ENCODE measurements at places on chromosomes 3 and 15.

GRCh38 chr3:63972987-63973386 lies 50.3 kb downstream of the PSMD6 start:
- no peak for DNase-seq

DNA sequence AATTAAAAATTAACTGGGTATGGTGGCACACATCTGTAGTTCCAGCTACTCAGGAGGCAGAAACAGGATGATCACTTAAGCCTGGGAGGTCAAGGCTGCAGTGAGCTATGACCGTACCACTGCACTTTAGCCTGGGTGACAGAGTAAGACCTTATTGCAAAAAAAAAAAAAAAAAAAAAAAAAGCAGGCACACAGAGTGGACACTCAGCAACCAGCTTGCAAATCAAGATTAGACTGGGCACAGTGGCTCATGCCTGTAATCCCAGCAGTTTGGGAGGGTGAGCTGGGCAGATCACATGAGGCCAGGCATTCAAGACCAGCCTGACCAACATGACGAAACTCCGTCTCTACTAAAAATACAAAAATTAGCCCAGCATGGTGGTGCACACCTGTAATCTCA lies 5.4 kb downstream of the CLN6 start:
- no peak for DNase-seq

GRCh38 chr3:112799946-112800345 lies 46.7 kb downstream of the CD200R1L start:
- DNase-seq, result no peak

DNA sequence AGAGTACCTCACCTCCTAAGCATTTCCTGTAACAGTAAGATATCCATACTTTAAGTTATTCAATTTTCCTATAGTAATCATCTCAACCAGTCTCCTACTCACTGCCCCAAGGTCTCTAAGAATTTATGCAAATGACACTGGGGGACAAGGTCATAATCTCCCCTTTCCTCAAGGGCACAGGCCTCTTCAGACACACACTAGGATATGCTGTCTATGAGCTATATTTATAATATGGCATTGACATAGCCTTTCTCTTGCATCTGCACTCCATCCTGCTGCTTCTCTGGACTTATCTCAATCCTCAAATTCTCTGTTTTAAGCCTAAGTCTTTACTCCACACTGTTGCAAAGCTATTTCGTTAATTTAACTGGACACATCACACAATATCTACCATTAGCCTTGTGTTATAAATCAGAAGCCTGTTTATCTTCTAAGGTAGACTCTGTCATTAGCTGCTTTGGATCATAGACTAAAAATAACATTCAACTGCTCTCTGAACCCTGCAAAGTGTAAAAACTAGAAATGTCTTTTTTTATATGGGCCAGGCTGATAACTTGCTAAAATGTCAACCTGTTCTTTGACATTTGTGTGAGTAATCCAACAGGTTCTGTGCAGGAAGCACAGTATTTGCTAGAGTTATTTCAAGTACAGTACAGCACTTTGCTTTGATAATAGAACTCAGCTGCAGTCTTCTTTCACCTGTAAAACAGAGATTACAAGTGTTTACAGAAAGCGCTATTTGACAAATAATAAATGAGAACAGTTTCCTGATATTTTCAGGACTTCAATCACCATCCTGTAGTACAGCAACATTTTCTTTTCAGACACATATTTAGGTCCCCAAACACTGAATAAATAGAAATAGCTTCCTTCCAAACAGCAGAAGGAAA lies 17.8 kb upstream of the SEC62 start:
- no peak for DNase-seq

DNA sequence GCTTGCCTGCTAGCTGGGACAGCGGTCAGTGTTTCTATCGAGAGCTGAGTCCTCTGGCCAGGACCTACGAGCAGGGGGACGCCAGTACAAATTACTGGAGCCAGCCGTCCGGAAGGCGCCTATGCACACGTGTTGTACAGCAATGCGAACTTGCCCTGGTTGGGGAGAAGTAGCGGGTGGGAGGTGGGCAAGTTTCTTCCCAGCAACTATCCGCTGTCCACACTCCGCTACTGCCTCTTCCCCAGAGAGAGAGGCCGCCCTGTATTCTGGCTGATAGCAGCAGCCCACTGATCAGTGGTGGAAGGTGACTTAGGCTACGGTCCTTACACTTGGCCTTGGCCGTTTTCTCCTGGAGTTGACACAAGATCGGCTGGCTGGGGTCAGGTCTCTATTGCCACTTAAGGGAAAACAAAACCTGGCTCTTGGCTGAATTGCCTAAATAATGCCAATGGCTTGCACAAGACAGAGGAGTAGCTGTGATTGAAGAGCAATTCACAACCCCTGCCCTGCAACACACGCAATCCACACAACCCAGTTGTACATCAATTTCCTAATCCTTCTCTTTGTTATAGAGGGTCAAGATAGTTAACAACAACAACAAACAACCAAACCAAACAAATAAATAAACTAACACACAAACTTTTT lies 12.8 kb upstream of the SHC4 start:
- DNase-seq, result no peak

GRCh38 chr3:54783611-54784010 lies 144.2 kb downstream of the LRTM1 start:
- no peak for DNase-seq

GRCh38 chr3:4323246-4324027 lies 20.3 kb downstream of the SETMAR start:
- DNase-seq, result no peak

GRCh38 chr3:14836049-14836468 lies 17.3 kb downstream of the FGD5 start:
- no peak for DNase-seq

- no peak for DNase-seq
Measured at GRCh38 chr15:96849271-96849900, 518.9 kb downstream of the NR2F2 start.

- DNase-seq, result no peak
Measured at GRCh38 chr15:41230345-41230649, 260 bp downstream of the EXD1 start.

- DNase-seq, result no peak
Measured at GRCh38 chr3:78148986-78149717, 1109.3 kb downstream of the ROBO2 start.

DNA sequence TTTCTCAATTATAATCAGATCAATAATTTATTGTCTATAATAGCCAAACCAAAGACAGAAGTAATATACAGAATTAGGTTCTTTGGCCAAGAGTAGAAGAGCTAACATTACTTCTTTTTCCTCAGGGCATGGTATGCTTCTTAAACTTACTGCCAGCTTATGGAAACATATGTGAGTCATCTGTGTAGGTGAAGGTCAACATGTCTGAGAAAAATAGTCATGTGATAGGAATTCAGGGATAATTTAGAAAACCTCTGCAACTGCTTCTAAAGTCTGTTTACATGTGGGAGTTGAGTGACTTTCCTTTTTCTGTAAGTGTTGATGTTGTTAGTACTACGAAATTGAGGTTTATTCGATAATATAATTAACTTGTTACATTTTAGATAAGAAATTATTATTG lies 19.2 kb upstream of the MAP6D1 start:
- DNase-seq, result no peak

DNA sequence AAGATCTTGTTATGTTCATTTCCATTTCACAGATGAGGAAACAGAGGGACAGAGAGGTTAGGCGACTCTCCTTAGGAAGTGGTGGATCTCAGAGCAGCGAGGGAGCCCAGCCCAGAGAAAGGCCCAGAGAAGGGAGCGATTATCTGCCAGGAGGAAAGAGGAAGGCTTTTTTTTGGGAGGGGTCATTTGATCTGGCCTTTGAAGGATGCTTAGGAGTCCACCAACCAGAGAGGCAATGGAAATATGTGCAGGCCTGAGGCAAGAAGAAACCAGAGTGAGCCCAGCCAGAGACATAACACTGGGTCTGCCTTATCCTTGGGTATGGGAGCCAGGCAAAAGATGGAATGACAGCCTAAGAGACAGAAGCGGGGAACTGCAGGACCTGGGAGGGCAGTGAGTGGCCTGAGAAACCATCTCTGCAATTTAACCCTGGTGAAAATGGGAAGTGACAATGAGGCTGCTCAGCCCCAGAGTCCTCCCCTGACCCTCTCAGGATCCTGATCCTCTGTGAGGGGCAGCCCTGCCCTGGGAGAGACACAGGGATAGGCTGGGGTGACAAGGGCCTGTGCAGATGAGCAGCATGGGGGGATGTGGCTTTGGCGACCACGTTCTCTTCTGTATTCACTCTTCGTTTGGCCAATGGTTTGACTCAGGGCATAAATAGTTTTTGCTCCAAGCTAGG lies 163.2 kb downstream of the WNT7A start:
- DNase-seq, result no peak

GRCh38 chr3:142746646-142747045 lies 22.8 kb downstream of the TRPC1 start:
- no peak for DNase-seq

DNA sequence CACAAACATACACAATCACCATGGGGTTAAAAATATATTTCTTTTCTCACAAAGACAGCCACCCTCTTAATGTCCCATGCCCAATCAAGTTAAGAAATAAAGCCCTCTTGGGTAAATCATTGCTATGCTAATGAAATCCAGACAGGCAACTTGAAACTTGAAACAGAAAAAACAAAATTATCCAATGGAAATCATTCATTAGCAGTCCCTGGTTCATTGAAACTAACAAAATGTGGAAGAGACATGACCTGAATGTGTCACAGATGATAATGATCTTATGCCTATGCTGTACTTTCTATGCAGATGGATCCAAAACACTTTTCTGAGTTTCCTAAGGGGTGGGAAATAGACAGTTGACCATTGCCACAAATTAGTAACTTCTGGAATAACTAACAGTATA lies 983.7 kb downstream of the MCTP2 start:
- DNase-seq, result no peak

DNA sequence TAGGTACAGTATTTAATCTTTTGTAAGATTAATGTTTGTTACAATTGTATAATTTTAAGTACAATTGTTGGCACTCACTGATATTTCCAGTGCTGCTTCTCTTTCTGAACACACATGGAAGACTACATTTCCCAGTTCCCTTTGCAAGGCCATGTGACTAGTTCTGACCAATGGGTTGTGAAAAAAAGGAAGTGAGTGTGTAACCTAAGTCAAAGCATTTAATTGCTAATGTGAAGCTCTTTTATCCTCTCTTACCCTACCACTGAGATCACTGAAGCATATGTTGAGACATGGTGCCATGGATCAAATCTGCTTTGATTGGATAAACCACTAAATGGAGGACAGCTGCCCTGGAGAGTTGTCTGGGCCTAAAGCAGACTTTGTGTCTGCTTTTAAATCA lies 83.9 kb upstream of the PLXND1 start:
- DNase-seq, result no peak

DNA sequence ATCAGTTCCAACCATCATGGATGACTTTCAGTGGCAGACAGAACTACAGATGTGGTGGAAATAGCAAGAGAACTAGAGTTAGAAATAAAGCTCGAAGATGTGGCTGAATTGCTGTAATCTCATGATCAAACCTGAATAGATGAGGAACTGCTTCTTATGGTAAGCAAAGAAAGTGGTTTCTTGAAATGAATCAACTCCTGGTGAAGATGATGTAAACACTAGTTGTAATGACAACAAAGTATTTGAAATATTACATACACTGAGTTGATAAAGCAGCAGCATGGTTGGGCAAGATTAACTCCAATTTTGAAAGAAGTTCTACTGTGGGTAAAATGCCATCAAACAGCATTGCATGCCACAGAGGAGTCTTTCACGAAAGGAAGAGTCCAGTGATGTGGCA lies 131.7 kb upstream of the FAM3D start:
- DNase-seq, result no peak

DNA sequence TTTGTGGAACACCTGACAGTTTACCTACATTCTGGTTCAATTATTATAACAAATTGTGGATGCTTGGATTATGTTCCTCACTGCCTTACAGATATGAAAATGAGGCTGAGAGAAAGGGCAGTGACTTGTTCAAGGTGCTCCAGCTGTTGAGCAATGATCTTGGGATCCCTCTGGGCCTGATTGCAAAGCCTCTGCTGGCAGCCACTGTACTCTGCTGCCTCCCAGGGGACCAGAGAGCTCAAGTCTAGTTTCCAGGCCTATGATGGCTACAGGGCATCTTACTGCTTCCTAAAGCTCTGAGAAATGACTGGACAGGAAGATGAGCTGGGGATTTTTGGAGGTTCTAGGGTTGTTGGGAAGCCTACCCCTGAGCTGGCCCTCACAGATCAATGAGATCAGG lies 2.3 kb upstream of the SHC4 start:
- DNase-seq, result no peak

DNA sequence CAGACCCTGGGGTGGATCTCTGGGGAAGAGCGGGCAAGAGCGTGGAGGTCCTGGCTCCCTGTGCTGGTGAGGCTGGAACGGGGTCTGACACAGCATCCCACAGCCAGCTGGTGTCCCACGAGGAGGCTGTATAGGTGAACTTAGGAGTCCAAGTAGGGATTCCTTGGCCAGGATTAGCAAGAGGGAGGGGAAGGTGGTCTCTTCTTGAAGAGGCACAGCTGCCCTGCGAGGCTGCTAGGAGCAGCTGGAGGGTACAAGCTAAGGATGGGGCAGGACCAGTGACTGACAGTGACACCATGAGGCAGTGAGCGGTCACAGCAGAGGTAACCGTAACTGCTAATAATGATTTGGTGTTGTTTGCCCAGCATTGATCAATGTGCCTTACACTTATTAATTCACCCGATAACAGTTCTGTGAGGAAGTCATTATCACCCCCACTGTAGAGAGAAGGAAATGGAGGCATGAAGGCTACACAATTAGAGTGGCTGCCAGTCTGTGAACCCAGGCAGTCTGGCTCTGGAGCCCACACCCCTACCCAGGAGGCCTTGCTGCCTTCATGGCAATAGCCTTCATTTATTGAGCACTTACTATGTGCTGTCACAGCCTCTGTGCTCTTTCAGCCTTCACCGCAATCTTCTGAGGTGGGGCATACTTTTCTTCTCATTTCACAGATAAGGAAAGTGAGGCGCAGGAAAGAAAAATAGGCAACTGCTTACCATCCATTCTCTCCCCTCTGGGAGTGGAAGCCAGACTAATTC lies 59.4 kb downstream of the TMEM44 start:
- DNase-seq, result peak; percentile 35

DNA sequence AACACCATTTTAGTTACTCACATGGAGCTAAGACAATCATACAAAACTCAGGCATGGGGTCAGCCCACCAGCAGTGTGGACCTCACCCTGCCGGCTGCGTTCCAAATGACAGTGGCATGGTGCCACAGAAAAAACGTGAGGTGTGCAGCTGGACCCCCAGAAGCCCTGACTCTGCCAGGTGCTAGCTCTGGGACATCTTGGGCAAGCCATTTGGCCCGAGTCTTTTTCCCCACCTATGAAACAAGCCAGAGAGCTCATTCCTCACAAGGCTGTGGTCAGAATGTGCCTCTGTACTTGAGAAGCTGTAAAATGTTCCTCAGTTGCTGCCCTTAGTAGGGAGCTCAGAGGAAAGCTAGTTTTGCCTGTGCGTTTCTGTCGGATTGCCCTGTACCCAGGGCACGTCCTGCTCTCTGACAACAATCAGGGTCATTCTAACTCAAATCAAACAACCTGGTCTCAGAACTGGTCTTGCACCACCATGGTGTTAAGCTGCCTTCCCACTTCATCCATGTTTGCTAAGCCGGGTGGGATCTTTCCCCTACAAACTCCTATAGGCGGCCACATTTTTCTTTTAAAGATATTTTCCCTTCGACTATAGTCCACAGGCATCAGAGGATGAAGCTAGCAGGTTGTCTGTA lies 44.9 kb downstream of the LIPC start:
- DNase-seq, result no peak
